ENCODE measurements at places on chromosomes 3 and 15.

GRCh38 chr3:28972921-28973320 lies 307.9 kb upstream of the RBMS3 start:
- no peak for DNase-seq

- DNase-seq, result peak; percentile 88
Measured at GRCh38 chr3:150409512-150410310, 1.6 kb downstream of the TSC22D2 start.

- peak; percentile 50 for DNase-seq
Measured at GRCh38 chr3:126133606-126134005, 46.8 kb downstream of the ALDH1L1 start.

- DNase-seq, result no peak
Measured at GRCh38 chr3:129211345-129211744, 27.6 kb upstream of the CNBP start.
